ENCODE measurements at places on chromosomes 16 and 17.

DNA sequence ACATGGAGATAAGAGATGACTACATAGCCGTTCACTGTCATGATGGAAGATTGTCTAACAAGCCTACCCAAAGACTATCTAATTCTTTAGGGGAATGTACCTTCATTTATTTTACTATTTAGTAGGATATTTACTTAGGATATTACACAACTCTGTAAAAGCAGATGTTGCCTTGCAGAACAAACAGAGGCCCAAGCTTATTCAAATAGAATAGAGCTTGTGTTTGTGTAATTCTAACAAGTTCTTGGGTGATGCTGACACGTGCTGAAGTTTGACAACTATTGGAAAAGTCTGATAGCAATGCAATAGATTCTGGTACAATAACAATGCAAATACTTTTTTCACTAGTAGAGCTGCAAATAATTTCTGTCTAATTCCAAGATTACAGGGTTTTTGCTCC lies 447.6 kb downstream of the TOX3 start:
- DNase-seq, result no peak

- no peak for DNase-seq
Measured at GRCh38 chr17:12047681-12048376, 27.2 kb downstream of the MAP2K4 start.

DNA sequence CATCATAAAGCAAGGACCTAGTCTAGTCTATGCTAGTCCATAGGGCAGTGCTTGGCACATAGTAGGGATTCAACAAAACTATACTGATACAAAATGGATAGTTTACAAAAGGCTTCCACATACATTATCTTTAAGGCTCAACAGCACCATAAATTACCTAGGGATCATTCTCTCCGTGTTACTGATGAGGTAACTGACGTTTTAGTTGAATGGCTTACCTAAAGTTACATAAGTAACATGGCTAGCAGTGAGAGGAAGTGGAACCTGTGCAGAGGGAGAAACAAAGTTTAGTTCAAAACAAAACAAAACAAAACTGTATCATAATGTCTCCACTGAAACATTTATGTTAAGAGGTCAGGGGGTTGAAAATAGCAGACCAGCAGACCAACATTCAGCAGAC lies 7.9 kb downstream of the RPTOR start:
- DNase-seq, result no peak

DNA sequence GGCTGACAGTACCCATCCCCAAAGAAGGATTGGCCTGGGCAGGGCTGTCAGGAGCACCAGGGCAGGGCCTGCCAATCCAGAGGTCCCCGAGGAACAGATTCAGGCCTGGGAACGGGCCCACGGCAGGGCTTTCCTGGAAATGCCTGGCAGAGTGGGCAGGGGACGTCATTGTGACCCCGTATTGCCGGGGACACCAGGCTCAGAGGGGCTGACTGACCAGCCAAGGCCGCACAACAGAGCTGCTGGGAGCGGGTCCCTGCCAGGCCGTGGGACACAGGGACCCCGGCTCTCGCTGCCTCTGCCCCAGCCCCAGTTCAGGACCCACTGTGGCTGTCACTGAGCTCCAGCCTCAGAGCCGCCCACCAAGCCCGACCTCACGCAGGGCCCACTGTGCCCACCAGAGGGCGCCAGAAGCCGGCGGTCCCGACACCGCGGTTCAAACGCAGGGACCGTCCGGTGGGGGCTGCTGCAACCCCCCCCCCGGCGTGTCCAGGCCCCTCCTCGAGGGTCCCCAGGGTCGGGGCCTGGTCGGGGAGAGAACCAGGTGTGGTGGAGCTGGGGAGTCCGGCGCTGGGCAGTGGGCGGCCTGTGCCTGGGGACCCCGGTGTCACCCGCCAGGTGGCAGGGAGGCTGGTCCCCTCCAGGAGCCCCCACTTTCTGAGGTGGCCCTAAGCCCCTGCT lies 15.2 kb upstream of the SSTR5 start:
- no peak for DNase-seq

GRCh38 chr17:57911834-57912673 lies 43.2 kb downstream of the CUEDC1 start:
- DNase-seq, result no peak

GRCh38 chr16:4093495-4094126 lies 22.6 kb downstream of the ADCY9 start:
- DNase-seq, result no peak

DNA sequence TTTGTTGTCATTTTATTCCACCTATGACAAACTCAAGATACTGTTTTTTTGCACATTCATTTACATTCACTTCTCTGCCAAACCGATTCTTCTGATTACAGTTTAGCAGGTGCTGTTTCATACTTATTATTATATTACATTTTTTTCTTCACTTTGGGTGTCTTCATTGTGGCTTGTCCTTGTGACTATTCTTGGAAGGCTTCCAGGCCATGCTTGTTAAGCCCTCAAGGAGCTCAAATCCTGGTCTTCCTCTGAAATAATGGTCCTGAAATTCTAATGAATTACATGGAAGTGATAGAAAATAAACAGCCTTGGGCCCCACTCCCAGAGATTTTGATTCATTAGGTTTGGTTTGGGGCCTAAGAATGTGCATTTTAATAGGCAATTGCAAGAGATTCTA lies 1.4 kb downstream of the KRTAP2-4 start:
- no peak for DNase-seq

- no peak for DNase-seq
Measured at GRCh38 chr16:11791144-11791828, 5.8 kb downstream of the ZC3H7A start.

DNA sequence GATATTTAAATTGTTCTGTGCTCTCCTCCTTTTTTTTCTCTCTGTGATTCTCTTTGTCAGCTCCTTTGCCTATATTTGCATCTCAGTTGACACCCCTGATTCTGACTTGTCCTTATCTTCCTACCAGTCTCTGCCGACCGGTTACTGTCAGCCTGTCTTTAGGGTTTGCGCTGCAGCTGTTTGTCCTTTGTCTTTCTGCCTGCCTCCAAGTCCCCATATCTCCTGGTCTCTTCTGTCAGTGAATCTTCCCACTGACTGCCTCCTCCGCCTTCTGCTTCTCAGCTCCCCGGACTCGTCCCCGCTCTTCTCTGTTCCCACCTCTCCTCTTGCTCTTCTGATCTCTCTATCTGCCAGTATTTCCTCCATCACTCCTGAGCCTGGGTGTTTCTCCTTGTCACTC lies 5.2 kb downstream of the TLCD2 start:
- DNase-seq, result no peak

GRCh38 chr17:930258-930657 lies 49.3 kb downstream of the NXN start:
- no peak for DNase-seq

DNA sequence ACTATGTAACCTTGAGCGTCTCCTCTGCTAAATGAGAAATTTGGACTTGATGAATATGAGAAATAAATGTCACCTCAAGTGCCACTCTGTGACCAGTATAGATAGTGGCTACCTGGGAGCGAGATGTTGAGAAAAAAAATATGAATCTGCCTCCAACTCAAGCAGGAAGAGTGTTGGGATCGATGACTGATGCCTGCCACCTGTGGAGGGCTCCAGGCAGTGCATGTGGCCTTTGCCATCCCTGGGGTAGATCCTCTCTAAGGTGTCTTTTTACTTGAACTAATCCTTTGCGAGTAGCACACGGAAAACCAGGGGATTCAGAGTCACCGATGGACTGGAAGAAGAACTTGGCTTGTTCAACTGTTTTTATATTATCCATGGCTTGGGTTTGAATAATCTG lies 9.4 kb downstream of the CCDC182 start:
- peak; percentile 64 for DNase-seq

Data from OCI-LY7 (cell line).